ENCODE measurements at places on chromosomes 7 and 10. TPM values are rescaled to one million over a fixed set of nuclear protein-coding genes. Genes with fewer than 3 reads are reported as not detected.
A peak's percentile ranks its signal among the peaks of the same experiment; 100 is the strongest.

Gene TRIM50
- not detected for total RNA-seq

Gene HMX2
- total RNA-seq = not detected

Gene KIF20B
- total RNA-seq = 2.0 TPM

Gene C7orf57
- not detected for total RNA-seq

Gene HIPK2
- 63.7 TPM for total RNA-seq

Gene PKD2L1
- total RNA-seq = 0.20 TPM

Gene SEMA3A
- total RNA-seq = 0.58 TPM

Gene C10orf71
- not detected for total RNA-seq

Gene TMEM213
- not detected for total RNA-seq

DNA sequence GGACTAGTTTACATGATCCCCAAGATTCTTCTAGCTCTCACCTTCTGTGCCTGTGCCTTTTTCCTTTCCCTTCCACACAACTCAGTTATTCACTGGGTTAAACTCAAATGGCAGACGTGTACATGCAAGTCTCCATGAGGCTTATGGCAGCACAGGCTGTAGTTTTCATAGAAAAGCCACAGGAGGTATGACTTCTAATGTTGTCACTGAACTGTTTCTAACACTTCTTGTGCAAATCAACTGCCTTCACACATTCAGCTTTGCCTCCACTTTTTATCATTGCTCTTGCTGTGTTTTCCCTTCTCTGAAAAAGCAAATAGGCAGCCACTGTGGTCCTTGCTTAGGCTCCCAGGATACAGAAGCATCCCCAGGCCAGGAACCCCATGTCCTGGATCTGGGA, 5.3 kb upstream of the GIMAP5 start:
- DNase-seq = no peak

DNA sequence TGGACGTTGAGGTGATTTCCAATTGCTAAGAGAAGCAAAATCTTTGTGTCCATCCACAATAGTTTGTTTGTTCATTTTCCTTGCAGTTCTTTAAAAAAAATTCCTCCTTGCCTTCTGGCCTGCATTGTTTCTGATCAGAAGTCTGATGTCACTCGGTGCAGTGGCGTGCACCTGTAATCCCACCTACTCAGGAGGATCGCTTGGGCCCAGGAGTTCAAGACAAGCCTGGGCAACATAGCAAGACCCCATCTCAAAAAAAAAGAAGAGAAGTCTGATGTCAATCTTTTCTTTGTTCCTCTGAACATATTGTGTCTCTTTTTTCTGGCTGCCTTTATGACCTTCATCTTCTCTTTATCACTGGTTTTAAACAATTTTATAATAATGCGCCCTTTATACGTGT, 13.5 kb upstream of the OCM start:
- no peak for DNase-seq

GRCh38 chr7:63925626-63926460, 72.8 kb upstream of the ZNF722 start:
- DNase-seq = peak; percentile 96

GRCh38 chr10:27506280-27506679, 2.2 kb downstream of the RAB18 start:
- no peak for DNase-seq

DNA sequence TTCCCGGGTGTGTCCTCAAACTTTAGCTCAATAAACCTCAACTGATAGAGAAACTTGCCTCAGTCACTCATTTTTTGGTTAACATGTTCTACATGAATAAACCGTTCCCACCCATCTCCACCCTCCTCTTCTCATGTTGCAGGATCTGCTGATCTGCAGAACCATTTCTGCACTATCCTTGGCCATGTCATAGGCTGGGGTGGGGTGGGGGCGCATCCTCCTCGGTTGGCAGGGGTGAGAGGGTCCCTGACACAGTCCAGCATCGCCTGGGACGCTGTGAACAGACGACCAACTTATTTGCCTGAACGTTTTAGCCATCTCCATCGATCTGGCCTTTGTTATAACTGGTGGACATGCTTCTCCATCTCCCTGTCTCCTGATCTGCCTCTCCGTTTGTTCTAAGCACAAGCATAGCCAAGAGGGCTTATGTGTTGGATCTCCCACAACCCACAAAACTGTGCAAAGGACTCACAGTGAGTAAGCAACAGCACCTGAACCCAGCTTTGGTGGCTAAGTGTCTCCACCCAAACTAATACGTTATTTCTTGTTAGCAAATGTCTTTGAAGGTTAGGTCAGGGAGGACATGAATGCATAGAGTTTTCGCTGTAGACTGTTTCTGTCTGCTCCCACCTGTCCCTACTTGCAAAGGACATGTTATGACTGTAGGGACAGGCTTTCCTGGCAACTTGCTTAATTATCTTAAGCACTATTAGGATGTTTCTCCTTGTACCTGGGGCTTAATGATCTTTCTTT, 51.7 kb downstream of the PRKCQ start:
- no peak for DNase-seq

- DNase-seq = no peak
Measured at GRCh38 chr7:2472739-2473138, 3.5 kb downstream of the GRIFIN start.

DNA sequence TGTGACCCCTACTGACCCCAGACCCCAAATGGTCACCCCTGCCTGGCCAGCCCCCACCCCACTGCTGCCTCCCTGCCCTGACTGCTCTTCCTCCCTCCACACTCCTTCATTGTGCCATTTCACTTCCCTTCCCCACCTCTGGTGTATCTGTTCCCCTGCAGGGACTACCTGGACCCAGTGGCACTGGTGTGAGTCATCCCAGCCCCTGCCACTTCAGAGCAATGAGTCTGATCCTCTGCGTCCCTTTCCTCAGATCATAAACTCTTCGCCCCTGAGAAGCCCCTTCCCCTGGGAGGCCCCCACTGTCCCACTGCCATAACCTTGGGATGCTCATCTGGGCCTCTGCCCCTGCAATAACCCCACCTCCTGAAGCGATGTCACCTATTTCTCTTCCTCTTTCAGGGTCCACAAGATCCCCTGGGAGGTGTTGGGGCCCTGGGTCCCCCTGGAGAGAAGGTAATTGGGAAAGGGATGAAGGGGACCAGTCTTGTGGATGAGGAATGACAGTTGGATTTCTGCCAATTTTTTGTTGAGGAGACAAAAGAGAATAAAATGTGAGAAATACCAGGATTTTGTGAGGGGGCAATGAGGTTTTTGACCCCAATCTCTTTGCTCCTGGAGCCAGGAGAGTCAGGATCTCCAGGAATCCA, 19.1 kb upstream of the VOPP1 start:
- no peak for DNase-seq

DNA sequence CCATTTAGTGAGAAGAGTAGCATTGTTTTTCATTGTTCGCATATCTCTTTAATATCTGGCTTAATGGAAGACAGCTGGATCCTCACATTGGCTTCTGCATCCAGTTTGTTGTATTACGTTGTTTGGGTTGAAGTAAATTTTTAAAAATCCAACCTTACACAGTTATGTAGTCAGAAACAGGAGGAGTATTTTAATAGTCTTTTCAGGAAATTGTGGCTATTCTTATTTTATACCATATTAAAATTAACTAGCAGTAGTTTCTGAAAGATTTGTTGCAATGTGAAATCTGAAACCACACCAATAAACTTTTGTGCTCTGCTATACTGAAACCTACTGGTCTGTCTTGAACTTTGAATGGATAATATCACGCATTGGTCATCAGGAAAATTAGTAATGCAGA, 27.9 kb downstream of the MYPN start:
- DNase-seq = no peak

DNA sequence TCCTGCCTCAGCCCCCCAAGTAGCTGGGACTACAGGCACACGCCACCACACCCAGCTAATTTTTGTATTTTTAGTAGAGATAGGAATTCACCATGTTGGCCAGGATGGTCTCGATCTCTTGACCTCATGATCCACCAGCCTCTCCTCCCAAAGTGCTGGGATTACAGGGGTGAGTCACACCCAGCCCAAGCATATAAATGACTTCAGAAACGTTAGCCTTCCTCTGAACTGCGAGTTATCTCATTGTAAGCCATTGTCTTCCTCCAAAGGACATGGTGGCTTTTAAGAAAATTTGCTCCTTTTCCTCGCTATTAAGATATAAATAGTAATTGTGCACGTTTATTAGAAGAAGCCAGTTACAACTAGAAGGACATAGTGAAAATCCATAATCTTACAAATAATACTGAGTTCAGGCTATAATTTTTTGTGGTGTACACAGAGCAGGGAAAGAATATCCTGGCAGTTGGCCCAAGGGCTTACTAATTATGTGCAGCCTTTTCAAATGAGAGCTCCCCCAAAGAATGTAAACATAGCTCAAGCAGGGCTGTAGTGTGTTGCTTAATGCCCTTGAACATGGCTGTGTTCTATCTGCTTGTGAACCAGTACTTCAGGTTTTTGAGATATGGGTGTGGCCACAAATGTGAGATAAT, 495.8 kb downstream of the PARD3 start:
- DNase-seq = no peak

GRCh38 chr10:30701451-30702173, 72.1 kb upstream of the LYZL2 start:
- no peak for DNase-seq

GRCh38 chr10:73534857-73535256, 39.0 kb upstream of the PPP3CB start:
- no peak for DNase-seq

DNA sequence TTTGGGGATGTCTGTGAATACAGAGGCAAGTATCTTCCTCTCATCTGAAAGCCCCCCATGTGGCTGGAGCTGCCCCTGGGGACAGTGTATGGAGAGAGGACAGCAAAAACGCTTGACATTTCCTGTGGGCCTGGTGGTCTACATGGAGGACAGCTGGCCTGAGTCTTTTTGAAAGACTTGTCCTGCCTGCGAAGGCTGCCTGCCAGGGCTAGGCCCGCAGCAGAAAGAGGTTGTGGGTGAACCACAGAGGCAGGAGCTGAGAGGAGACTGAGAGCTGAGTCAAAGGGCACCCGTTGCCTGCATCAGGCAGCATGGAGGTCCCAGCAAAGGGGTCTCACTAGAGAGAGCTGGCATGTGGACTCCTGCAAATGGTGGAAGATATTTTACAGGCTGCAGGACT, 66.4 kb downstream of the KAT6B start:
- DNase-seq = no peak

DNA sequence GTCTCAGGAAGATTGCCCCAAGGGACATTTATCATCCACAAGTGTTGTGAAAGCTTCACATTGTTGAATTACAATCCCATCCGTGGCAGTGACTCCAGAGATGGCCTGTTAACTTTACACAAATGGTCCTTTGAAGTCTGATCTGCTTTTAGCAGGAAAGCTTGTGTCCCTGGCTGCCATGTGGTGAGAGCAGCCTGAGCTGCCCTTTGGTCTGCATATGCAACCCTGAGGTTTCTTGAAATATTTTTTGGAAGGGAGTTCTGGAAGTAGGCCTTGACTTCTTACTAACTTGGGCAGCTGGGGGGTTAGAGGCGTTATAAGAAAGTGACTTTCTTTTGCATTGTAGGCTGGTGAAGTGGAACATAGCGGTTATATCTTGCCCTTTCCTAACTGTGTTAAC, 41.3 kb upstream of the FAM180A start:
- no peak for DNase-seq

GRCh38 chr7:16999541-17000267, 117.9 kb upstream of the AGR3 start:
- no peak for DNase-seq

- no peak for DNase-seq
Measured at GRCh38 chr7:157895520-157896375, 558.9 kb downstream of the DNAJB6 start.

DNA sequence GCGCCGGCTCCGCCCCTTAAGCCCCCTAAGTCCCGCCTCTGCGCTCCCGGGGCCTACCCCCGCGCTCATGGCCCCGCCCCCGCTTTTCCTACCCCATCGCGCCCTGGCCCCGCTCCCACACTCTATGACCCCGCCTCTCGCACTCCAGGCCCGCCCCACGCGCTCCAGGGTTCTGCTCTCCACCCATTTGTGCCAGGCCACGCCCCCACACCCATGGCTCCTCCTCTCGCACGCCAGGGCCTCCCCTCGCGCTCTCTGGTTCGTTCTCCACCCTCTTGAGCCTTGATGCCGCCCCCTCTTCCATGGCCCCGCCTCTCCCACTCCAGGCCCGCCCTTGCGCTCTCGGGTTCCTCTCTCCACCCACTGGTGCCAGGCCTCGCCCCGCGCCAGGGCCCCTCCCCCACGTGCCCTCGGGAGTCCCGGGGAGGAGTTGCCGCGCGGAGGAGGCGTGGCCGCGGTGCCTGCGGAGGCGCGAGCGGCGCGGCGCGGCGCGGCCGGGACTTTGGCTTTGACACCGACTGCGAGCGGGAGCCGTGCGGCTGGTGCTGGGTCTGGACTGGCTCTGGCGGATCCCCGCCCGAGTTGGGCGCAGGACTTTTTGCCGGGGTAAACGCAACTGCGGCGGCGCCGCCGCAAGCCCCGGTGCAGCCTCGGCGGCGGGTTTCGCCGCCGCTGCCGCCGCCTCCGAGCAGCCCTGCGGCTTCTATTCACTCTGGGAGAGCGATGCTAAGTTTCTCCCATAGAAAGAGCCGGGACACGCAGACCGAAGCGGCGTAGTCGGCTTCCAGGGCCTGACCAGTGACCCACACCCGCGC, at the start of gene EEPD1:
TSS of gene EEPD1 (plus strand) at position 499 of the 815 bp plus-strand sequence. CDS start 1,071 bp downstream, outside the sequence.
- peak; percentile 100 for DNase-seq

DNA sequence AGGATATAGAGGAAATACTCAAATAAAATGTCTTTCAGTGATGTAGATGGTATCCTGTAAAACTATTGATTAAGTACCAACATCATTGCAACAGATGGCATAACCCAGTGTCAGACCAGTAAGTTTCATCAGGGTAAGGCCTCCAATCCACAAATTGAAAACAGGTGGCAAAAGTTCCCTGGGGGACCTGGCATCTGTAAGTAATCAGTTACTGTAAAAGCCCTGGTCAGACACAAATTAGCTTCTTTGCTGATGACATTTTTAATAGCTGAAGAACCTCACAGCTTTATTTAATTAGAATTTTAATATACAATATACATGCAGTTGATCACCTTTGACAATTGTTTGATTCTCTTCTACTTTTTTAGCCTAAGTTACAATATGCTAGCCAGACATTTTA, 152.5 kb downstream of the PLXDC2 start:
- no peak for DNase-seq

- DNase-seq = no peak
Measured at GRCh38 chr10:124722798-124723783, 21.1 kb downstream of the FAM53B start.

DNA sequence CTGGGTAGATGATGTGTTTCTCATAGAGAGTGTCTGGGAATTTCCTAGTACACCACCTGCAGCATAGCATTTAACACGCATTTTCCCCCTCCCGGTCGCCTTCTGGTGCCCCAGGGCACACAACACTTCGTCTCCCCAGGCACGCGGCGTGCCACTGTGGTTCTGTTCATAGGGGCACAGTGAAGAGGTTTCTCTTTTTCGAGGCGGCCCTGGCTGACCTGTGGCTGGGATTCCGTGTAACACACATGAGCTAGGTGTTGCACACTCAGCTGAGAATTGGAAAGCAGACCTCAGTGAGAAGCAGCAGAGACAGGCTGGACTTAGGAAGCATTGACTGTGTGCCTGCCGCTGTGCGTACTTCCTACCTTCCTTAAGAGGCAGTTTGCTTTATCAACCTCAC, 214.3 kb upstream of the SHH start:
- no peak for DNase-seq
